ENCODE measurements at places on chromosomes 3 and 15. TPM values are rescaled to one million over a fixed set of nuclear protein-coding genes. Genes with fewer than 3 reads are reported as not detected.

The CA12 gene
- total RNA-seq = not detected

The SLC26A6 gene
- total RNA-seq = 16.6 TPM

The SEC22C gene
- total RNA-seq = 42.3 TPM

The ALS2CL gene
- total RNA-seq = 1.3 TPM

The STRIT1 gene
- not detected for total RNA-seq

The LACTB gene
- total RNA-seq = 23.5 TPM

The CCDC13 gene
- total RNA-seq = 0.49 TPM

The ALPK3 gene
- 0.04 TPM for total RNA-seq

The KNG1 gene
- total RNA-seq = not detected

The GPR156 gene
- not detected for total RNA-seq

The IL17RB gene
- total RNA-seq = not detected

The NCBP2 gene
- total RNA-seq = 121 TPM

The ARHGAP31 gene
- total RNA-seq = 9.7 TPM

The TGM5 gene
- 0.16 TPM for total RNA-seq

The LSMEM2 gene
- total RNA-seq = not detected
